ENCODE measurements at places on chromosomes 11 and 22.

GRCh38 chr11:116725434-116726221 lies 47.2 kb downstream of the BUD13 start:
- H3K36me3 ChIP-seq = no peaks in the 10 kb centered on the region
- H3K27me3 ChIP-seq = peaks cover 1% of the 10 kb centered on the region
- no peak for DNase-seq
- no peaks in the 10 kb centered on the region for H3K4me1 ChIP-seq
- H3K4me3 ChIP-seq = no peak overlapping the region
- no peak overlapping the region for H3K27ac ChIP-seq

DNA sequence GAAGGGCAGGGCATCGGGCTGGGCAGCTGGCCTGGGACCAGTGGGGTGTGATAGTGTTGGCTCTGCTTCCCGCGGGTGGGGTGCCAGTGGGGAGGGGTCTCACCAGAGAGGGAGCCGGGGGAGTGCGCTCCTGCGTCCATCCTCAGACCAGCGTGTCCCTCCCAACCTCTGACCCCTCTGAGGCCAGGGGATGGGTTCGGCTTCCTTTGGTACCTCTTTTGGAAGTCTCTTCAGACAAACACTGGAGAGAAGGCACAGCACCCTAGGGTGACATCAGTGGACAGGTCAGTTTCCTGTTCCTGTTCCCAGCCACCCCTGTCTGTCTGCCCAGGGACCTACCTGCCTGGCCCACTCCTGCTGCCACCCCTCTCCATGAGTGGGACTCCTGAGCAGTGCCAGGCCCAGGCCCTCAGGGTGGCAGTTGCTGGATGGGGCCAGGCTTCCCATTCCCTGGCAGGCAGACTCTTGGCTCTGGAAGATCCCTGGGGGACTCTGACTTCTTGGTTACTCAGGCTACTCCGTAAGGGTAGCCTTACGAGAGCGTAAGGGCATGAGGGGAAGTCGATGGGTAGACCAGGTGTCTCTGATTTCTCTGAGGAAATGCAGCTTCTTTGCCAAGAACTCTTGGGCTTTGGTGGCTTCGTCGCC lies 2.6 kb downstream of the TAGLN start:
- DNase-seq = no peak
- no peaks in the 10 kb centered on the region for H3K4me1 ChIP-seq
- H3K4me3 ChIP-seq = no peak overlapping the region

GRCh38 chr11:85118151-85118550 lies 509.0 kb downstream of the DLG2 start:
- no peak for DNase-seq
- H3K36me3 ChIP-seq = no peaks in the 10 kb centered on the region
- H3K27me3 ChIP-seq = no peaks in the 10 kb centered on the region
- H3K4me3 ChIP-seq = no peak overlapping the region

DNA sequence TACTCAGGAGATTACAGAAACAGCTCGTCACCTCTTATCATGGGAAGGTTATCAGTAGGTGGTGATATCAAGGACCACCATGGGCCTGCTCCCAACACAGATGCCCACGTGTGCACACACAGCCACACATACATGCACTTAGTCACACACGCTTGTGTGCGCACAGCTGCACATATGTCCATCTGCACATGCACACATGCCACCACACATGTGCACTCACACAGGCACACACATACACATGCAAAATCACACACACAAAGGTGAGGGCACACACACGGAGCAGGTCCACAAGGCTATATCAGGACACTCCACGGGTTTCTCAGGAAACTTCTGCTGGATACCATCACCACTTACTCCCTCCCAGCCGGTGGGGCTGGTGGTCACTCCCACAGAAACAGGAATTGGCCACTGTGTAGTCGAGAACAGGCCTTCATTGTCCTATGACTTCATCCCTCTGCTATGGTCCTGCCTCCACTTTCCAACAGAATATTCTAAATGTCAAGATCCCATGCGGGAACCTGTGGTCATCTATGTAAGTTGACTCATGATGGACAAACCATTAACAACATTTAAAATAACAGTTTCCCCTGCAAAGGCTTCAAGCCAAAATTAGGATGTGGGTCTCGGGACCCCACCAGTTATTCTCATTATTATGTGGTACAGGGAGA lies 2.2 kb downstream of the C11orf24 start:
- H3K36me3 ChIP-seq = peaks cover 11% of the 10 kb centered on the region
- peaks cover 22% of the 10 kb centered on the region for H3K4me1 ChIP-seq
- H3K27ac ChIP-seq = no peak overlapping the region
- DNase-seq = no peak

GRCh38 chr11:113673550-113674396 lies 32.3 kb downstream of the TMPRSS5 start:
- DNase-seq = no peak
- no peak overlapping the region for H3K27ac ChIP-seq
- H3K4me1 ChIP-seq = peaks cover 2% of the 10 kb centered on the region
- H3K4me3 ChIP-seq = no peak overlapping the region

- H3K4me1 ChIP-seq = peaks cover 52% of the 10 kb centered on the region
- H3K27ac ChIP-seq = peak overlapping the region; percentile 100
- peak overlapping the region; percentile 95 for H3K4me3 ChIP-seq
- DNase-seq = no peak
- H3K27me3 ChIP-seq = no peaks in the 10 kb centered on the region
Measured at GRCh38 chr11:95791709-95792033, 1.4 kb downstream of the CEP57 start.

DNA sequence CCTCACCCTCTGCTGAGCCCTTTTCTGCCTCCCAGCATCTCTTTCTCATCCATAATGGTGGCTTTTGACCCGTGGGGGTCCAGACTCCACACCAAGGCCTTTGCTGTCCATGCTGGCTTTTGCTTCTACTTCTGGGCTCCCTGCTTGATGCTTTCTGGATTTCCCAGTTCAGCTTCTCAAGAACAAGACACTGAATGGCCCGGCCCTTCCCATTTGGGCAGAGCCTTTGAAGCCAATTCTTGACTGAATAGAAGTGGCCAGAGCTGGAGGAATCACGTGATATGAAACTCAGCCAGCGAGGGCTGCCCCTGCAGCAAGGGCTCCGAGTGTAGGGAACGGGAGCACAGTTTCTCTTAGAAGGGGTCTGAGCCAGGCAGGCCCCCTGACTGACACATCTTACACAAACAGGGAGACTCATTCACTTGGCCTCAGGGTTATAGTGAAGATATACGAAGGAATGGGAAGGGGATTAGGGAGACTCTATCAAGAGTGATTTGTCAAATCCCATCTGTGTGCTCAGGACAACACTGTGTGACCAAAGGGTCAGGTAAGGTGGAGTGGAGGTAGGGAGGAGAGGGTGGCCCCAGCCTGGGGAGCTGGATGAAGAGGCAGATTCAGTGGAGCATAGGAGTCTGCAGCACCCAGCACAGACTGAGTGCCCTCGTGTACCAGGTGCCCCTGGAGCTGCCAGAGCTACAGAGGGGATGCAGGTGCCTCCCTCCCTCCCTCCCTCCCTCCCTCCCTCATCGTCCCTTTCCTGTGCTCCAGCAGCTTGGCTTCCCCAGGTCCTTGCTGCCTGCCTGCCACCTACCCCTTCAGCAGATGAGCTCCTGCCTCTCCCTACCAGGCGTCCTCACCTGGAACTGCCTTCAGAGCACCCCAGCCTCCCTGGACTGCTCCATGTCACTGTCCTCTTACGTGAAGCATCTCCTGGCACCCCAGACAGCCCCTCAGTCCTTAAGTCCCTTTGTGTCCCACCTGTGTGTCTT lies 106.0 kb downstream of the TRIM29 start:
- no peaks in the 10 kb centered on the region for H3K4me1 ChIP-seq
- H3K36me3 ChIP-seq = no peaks in the 10 kb centered on the region
- no peak for DNase-seq
- H3K4me3 ChIP-seq = no peak overlapping the region
- H3K27me3 ChIP-seq = peaks cover 3% of the 10 kb centered on the region
- no peak overlapping the region for H3K27ac ChIP-seq

Measured in activated CD4-positive, alpha-beta memory T cell treated with anti-CD3 and anti-CD28 coated beads for 36 hours (primary cell).